SW480 (cell line): ENCODE measurements at places on chromosomes 2 and 18.
A peak's percentile ranks its signal among the peaks of the same experiment; 100 is the strongest.

DNA sequence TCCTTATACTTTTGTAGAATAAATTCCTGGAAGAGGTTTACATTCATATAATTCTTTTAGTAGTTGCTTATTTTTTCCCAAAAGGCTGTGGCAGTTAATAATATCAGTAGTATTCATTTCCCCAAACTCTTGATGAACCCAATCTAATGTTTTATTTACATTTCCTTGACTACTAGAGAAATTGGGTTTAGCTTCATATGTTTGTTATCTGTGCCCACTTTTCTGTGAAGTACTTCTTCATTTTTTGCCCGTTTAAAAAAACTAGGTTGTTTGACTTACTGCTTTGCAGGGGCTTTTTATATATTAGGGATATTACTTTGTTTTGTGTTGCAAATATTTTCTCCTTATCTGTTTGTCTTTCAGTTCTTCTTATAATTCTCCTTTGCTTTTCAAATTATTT lies 17.2 kb downstream of the RALB start:
- DNase-seq: no peak

- no peak for DNase-seq
Measured at GRCh38 chr2:114265261-114265660, 177.2 kb upstream of the DPP10 start.

DNA sequence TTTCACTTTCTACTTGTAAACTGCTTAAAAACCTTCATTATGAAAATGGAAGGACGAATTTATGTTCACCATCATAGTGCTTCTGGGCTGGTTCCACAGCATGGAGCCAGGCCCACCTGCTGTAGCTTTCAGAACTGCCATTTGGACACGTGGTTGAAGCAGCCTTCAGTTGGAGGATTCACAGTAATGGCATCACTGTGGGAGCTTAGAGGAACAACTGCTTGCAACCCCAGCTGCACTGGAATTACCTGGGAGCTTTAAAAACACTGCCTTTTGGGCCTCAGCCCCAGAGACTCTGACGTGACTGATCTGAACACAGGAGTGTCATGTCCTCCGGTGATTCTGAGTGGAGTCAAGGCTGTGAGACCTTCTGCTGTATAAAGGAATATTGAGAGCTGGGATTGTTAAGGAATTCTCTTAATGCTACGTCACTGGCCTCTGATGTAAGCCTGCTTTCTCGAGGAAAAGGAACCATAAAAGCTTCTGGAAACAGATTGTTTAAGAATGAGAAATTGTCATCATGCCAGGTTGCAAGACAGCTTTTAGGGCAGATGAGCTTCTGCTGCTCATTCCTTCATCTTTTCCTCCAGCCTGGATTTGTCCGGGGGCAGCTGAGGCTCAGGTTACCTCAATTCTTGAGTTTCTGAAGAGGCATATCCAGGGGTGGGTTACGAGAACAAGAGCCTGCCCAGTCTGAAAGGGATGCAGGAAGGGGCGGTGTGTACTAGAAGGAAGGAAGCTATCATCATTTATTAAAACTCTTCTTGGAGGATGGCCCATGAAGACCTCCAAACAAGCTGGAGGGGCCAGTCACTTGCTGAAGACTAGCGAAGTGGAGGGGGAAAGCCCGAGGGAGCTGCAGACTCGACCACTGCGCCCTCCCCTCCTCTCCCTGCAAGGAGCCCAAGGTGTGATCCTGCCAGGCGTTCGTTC lies 1.3 kb upstream of the IL1R1 start:
- no peak for DNase-seq

DNA sequence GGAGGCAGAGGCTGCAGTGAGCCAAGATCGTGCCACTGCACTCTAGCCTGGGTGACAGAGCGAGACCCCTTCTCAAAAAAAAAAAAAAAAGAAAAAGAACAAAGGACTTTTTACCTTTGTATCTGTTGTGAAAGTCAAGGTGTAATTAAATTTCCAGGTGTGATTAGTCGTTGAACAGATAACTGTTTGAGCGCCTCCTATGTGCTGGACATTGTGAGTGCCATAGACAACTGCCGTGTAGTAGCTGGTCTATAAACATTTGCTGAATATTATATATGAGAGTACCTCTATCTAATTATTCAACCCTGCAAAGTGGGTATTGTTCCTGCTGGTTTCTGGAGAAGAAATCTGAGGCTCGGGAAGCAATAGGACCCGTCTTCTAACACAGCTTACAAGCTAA lies 71.8 kb downstream of the ASAP2 start:
- DNase-seq: no peak

GRCh38 chr2:120736202-120736623 lies 545 bp downstream of the GLI2 start:
- peak; percentile 22 for DNase-seq

GRCh38 chr2:40962026-40962425 lies 510.1 kb upstream of the SLC8A1 start:
- DNase-seq: no peak

GRCh38 chr18:70132999-70133398 lies 72.5 kb downstream of the RTTN start:
- DNase-seq: no peak

GRCh38 chr18:57915248-57915647 lies 112.1 kb upstream of the ATP8B1 start:
- DNase-seq: no peak

DNA sequence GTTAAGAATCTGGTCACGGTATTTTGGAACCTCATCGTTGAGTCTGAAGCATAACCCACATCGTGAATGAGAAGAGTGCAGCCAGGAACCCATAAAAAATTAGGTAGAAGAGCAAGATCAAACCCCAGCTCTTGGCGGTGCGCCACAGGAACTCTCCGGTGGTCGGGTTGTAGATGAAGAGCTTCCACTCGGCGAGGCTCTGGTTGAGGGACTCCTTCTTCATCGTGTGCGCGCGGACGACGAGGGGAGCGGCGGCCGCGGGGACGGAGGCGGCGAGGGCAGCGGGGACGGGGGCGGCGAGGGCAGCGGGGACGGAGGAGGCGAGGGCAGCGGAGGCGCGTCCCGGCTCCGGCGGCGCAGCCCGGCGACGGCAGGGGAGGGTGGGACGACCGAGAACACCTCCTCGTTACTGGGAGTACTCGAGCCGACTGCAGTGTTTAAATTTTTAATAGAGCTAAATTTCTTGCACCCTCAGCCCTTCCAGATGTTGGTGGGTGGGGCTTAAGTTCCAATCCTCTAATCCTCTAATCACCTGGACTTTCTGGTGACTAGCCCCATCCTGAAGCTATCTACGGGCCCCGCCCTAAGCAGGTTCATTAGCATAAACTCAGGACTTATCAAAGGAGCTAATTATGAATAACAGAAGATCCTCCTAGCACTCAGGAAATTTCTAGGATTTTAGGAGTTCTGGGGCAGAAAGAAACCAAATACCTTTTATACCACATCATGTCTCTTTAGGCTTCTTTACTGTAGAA lies 20.4 kb upstream of the PAPOLG start:
- peak; percentile 38 for DNase-seq

- no peak for DNase-seq
Measured at GRCh38 chr18:79512461-79513380, 117.0 kb downstream of the NFATC1 start.

DNA sequence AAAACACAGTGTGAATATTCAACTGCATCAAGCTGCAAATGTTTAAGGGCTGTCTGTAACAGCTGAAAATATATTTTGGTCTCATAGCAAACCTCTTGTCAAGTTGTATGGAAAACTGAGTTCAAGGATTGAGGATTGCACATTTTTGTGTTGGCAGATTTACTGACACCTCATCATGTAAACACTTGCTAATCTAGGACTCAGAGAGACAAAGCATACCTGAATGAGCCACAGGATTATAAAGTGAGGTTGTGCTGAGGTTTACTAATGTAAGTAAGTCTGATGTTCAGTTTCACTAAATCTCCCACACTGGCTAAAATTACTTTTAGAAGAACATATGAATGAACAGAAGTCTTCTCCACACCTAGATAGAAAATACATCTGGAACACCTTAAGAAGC lies 1993.1 kb upstream of the CELF4 start:
- no peak for DNase-seq

GRCh38 chr2:239889641-239890121 lies 135.5 kb downstream of the NDUFA10 start:
- no peak for DNase-seq

GRCh38 chr2:236172255-236173035 lies 4.3 kb upstream of the GBX2 start:
- no peak for DNase-seq

DNA sequence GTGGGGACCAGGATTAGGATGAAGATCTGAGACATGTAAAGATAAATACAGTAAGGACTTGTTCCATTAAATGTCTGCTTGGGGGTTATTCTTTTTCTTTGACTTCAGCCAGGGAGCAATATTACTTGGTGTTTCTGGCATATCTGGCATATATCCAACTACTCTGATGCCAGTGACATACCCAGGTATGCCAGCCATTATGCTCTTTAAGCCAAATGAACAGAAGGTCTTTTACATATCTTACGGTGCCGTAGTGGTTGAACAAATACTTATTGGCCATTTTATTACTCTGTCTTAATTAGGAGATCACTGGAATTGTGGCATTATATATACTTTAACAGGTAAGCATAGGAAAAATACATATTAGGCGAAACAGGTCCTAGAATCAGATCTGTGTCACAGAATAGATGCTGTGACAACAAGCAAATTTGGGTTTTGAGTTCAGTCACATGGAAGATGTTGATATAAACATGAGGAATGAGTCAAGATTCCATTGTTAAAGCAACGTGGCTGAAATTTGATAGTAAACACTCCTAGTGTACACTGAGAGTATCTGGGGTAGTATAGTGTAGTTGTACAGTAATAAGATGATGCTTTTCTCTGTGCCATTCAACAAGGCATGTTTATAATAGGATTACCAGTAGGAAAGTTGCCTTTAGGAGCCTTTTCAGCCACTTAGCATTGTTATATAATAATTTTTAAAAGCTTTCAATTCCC lies 62.6 kb downstream of the KCTD18 start:
- no peak for DNase-seq

DNA sequence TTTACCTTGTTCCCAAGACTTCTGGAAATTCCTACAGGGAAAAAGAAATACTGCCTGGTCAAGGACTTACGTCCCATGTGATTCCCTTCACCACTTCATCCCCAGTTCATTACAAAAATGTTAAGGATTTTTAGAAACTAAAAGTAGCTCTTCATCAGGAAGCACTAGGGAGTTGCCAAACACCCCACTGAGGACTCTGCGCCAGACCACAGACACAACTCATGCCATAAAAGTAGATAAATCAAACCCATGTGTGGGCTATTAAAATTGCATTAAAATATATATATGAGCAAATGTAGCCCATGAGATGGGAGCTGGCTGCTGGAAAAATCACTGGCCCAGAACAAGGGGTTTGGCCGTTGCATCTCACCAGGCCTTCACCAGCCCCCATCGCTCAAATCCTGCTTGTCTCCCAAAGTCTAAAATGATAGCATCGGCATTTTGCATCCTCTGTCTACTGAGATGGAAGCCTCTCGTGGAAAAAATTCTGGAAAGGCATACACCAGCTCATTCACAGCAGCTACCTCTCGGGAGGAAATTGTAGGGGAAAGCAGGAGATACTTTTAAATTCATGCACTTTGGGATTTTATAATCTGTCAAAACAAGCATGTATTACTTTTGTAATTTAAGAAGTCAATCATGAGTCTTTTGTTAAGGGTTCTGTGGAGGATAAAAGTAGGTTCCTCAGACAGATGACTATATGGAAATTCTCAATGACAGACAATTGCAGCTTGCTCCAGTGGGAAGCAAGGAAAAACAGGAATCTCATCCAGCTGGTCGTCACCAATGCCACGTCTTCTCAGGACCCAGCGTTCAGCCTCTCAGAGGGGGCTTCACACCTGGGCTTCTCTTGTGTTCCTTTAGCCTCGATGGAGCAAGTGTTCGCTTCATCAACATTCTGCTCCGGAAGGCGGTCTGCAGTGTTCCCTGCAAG lies 113.9 kb downstream of the MREG start:
- DNase-seq: no peak

- DNase-seq: no peak
Measured at GRCh38 chr2:198405311-198405710, 600.9 kb downstream of the PLCL1 start.

- no peak for DNase-seq
Measured at GRCh38 chr18:76588601-76589226, 93.7 kb upstream of the ZNF516 start.

GRCh38 chr2:24919506-24920097 lies 435 bp downstream of the ADCY3 start:
- DNase-seq: peak; percentile 59

DNA sequence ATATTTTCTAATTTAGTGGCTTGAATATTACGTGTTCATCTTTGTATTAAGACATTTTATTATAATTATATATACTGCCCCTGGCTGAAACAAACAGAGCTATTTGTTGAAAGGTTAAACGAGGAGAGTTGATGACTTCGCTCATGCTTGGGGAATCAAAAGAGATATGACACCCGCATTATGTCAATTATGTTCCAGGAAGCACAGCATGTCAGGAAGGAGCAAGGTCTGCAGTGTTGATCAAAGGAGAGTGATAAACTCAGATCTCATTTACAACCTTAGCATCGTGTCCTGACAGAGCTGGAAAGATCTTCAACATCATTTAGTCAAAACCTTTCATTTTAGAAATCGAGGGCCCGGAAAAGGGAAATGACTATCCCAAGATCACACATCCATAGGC lies 510.1 kb downstream of the TDRD15 start:
- no peak for DNase-seq

- no peak for DNase-seq
Measured at GRCh38 chr2:191197096-191197495, 46.3 kb upstream of the STAT4 start.

DNA sequence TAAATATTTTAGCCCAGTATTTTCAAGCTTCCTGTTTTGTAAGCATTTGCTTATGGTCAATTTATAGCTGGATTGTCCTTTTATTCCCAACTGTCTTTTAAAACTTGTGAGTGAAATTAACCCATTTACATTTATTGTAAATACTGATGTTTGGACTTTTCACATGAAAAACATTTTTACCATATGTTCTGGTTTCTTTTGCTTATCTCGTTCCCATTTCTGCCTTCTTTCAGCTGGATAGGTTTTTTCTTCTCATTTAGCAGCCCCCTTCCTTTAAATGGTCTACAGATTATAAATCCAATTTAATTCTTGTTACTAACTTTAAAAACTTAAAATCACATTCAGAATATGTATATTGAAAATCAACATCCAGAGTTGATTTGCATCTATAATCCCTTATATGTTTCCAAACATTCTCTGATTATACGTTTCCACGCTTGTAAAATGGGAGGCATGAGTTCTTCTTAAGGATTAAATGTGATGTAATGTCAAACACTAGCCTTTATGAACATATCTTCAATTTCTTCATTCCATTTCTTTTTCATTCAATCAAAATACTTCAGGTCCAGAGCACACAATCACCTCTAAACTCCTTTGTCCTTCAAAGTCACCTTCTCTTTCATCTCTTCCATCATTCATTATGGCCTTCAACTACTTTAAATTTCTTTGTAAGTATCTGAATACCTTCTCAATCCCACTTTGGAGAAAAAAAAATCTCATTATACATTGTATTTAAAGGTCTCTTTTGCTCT lies 1.1 kb upstream of the KDM3A start:
- no peak for DNase-seq

DNA sequence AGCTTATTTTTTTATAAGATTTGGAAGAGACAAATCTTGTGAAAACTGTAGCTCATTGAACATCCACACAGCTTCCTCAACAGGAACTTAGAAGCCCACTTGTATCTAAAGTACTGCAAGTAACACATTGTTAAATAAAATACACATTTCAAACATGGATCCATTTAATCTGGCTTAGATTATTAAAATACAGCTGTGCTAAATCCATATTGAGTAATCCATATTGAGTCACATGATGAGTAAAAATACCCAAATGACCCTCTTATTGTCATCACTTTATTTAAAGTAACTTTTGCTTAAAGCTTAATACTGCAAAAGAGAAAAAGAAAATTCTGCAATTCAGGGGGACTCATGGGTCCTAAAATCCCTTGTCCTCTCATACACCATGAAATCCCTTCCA lies 133.3 kb downstream of the OSR1 start:
- DNase-seq: no peak
